ENCODE measurements at places on chromosomes 13 and 19.

GRCh38 chr13:111908981-111909380 lies 158.0 kb upstream of the SOX1 start:
- no peak for DNase-seq

GRCh38 chr13:21812192-21812626 lies 141.3 kb downstream of the FGF9 start:
- no peak for DNase-seq

- DNase-seq: peak; percentile 45
These were observed 13.2 kb downstream of the NCAN start for GRCh38 chr19:19224852-19225494.

DNA sequence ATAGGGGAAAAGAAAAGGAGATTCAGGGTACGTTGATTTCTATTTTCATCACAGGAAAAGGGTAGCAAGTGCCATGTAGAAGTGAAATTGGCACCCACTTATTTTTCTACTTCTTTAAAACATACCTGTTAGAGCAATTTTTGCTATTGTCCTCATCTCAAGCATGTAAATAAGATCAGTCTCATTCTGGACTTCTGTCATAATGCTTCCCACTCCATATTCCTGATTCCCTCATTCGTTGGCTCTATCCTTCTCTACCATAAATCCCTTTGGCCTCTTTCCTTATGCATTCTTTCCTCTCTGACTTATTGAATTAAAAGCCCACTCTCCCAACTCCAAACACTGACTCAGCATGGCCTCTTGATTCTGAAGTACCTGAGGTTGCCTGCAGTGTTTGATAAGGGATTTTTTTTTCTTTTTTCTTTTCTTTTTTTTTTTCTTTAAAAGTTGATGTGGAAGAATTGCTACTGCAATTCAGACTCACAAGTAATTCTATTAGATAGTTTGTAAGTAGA lies 465.7 kb downstream of the SLITRK6 start:
- no peak for DNase-seq

DNA sequence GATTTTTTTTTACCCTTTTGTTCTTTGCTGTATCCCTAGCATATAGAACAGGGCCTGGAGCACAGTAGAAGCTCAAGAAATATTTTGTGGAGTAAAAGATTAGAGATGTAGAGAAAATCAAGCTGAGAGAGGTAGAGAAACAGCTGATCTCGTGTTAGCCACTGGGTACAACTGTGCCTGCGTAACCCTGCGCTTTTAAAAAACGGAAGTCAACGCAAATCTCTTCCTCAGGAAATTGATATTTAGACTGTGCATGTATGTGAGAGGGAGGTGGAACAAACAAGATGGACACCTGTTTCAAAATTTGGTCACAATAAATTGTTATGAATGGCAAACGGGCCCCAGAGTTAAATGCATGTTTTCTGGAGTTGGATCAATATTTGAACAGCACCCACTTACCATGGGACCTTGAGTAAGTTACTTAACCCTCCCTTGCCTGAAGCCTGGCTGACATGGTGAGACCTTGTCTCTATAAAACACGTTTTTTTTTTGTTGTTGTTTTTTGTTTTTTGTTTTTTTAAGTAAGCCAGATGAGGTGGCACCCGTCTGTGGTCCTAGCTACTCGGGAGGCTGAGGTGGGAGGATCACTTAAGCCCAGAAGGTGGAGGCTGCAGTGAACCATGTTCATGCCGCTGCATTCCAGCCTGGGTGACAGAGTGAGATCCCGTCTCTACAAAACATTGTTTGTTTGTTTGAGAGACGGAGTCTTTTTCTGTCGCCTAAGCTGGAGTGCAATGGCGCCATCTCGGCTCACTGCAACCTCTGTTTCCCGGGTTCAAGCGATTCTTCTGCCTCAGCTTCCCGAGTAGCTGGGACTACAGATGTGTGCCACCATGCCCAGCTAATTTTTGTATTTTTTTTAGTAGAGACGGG lies 3.3 kb upstream of the EPOR start:
- no peak for DNase-seq

DNA sequence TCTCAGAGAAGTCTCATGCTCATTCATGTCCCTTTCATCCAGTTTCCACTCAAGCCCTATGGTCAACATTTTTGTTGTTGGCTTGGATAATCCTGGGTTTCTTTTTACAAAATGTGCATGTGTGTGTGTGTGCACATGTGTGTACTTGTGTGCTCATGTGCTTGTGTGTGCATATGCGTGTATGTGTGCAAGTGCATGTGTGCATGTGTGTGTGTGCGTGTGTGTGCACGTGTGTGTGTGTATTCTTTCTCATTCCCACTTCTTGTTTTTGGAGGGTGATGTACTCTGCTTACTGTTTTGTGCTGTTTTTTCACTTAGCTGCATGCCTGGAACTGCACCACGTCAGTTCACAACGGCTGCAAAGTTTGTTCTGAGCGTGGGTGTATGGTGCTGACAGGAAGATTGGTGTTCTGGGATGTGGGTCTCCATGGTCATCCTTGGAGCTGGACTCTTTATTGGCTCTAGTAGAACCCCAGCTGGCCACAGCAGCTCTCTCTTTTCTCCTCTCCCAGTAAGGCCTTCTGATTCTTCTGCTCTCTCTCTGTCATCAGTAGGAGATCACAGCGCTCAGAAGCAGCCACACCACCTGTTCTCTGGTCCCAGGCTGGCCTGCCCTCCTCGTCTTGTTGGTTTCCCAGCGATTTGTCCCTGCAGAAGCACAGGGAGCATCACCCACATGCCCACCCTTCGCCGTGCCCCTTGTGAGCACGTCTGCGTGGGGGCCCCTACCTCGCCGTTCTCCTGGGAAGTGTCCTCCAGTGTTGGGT lies 60.8 kb downstream of the SOX1 start:
- no peak for DNase-seq

DNA sequence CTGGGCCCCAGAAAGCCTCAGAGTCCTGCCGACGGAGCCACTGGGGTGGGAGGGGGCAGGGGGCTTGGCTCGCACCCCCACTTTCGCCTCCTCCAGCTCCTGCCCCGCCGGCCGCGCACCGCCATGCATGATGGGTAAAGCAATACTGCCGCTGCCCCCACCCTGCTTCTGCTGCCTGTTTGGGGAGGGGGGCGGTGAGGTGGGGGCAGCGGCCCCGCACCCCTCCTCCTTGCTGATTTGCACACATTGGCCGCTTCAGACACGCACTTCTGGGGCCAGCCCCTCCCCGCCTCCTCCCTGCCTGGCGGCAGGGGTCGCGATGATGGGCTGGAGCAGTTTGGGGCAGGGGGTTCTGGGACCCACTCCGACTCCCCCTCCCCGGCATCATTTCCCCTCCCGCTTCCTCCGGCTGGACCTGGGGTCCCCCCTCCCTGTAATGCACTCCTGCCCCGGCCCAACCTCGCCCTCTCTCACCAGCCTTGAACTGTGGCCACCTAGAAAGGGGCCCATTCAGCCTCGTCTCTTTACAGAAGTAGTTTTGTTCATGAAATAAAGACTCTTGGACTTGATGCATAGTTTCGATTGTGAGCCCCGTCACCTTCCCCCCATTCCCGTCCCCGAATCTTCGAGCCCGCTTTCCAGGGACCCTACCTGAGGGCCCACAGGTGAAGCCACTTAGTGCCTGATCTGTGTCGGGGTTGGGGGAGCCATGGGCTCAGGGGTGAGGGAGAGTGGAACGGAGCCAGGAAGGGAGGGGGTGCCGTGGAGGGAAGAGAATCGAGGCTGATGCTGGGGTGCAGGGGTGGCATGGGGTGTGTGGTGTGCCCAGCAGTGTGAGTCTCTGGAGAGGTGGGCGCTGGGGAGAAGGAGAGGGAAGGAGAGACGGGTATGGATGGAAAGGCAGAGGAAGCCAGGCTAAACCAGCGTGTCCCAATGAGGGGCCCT lies 1.4 kb upstream of the HPN start:
- no peak for DNase-seq
